ENCODE measurements at places on chromosomes 5 and 9. TPM values are rescaled to one million over a fixed set of nuclear protein-coding genes. Genes with fewer than 3 reads are reported as not detected.

- no peaks in the 10 kb centered on the region for H3K36me3 ChIP-seq
- no peak for DNase-seq
- no peak overlapping the region for H3K4me3 ChIP-seq
- no peak overlapping the region for H3K27ac ChIP-seq
Observed at GRCh38 chr9:78782234-78782633, 485.3 kb downstream of the PSAT1 start.

The COL15A1 gene
- total RNA-seq, result 0.45 TPM

- H3K27ac ChIP-seq, result no peak overlapping the region
- no peaks in the 10 kb centered on the region for H3K36me3 ChIP-seq
- H3K27me3 ChIP-seq, result no peaks in the 10 kb centered on the region
- H3K4me3 ChIP-seq, result no peak overlapping the region
Observed at GRCh38 chr9:82923092-82923911, 139.6 kb downstream of the RASEF start.

DNA sequence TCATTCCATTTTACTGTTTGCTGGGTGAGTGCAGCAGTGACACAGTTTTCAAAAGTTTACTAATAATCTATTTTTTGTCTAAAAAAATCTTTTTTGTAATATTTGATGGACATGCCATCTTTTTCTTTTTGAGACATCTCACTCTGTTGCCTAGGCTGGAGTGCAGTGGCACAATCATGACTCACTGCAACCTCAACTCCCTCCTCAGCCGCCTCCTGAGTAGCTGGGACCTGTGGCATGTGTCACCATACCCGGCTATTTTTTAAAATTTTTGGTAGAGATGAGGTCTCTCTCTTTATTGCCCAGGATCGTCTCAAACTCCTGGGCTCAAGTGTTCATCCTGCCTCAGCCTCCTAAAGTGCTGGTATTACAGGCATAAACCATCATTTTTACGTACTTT is 86.0 kb downstream of the KDM4C start:
- H3K27me3 ChIP-seq, result no peaks in the 10 kb centered on the region
- H3K4me1 ChIP-seq, result peaks cover 1% of the 10 kb centered on the region
- peaks cover 3% of the 10 kb centered on the region for H3K36me3 ChIP-seq
- no peak overlapping the region for H3K27ac ChIP-seq
- H3K4me3 ChIP-seq, result no peak overlapping the region

GRCh38 chr9:123990427-123990826 is 21.1 kb upstream of the LHX2 start:
- peaks cover 35% of the 10 kb centered on the region for H3K27me3 ChIP-seq
- no peak overlapping the region for H3K4me3 ChIP-seq
- DNase-seq, result no peak
- no peaks in the 10 kb centered on the region for H3K36me3 ChIP-seq
- H3K27ac ChIP-seq, result no peak overlapping the region

- H3K4me1 ChIP-seq, result peaks cover 48% of the 10 kb centered on the region
- no peak overlapping the region for H3K4me3 ChIP-seq
- peaks cover 15% of the 10 kb centered on the region for H3K36me3 ChIP-seq
- H3K27me3 ChIP-seq, result no peaks in the 10 kb centered on the region
Observed at GRCh38 chr9:20570087-20570486, 52.2 kb downstream of the MLLT3 start.

- no peak overlapping the region for H3K4me3 ChIP-seq
- no peak overlapping the region for H3K27ac ChIP-seq
- DNase-seq, result no peak
- H3K4me1 ChIP-seq, result peaks cover 27% of the 10 kb centered on the region
Observed at GRCh38 chr5:80713631-80714030, 58.8 kb upstream of the DHFR start.

DNA sequence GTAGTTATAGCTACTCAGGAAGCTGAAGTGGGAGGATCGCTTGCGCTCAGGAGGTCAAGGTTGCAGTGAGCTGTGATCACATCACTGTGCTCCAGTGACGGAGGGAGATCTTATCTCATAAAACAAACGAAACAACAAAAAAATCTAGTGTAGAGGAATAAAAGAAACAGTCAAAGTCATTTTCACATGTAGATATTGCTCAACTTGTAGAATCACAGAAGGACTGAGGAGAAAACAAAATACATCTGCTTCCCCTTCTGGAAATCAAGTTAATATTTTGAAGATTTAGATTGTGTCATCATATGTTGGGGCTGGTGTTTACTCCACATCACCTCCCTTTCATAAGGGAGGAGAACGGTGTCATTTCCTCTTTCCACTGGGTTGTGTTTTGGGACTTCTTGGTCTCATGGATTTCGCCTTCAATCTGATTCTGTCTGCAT is 8.2 kb upstream of the SLC46A2 start:
- no peak overlapping the region for H3K27ac ChIP-seq
- H3K27me3 ChIP-seq, result peaks cover 49% of the 10 kb centered on the region
- peaks cover 19% of the 10 kb centered on the region for H3K4me1 ChIP-seq
- H3K36me3 ChIP-seq, result no peaks in the 10 kb centered on the region
- no peak for DNase-seq

The ANAPC2 gene
- 59.8 TPM for total RNA-seq

The NPR3 gene
- 0.16 TPM for total RNA-seq

- no peaks in the 10 kb centered on the region for H3K36me3 ChIP-seq
- H3K4me3 ChIP-seq, result no peak overlapping the region
- no peak overlapping the region for H3K27ac ChIP-seq
- peaks cover 4% of the 10 kb centered on the region for H3K27me3 ChIP-seq
- no peak for DNase-seq
Observed at GRCh38 chr9:14512942-14513341, 180.3 kb downstream of the ZDHHC21 start.

The ANXA2R gene
- total RNA-seq, result 14.5 TPM

The GGTA1 gene
- 1.6 TPM for total RNA-seq

The MYMK gene
- total RNA-seq, result not detected

The CLINT1 gene
- 56.6 TPM for total RNA-seq

The PCDHA3 gene
- not detected for total RNA-seq

GRCh38 chr5:178502401-178503100 is 87.6 kb downstream of the COL23A1 start:
- H3K27me3 ChIP-seq, result no peaks in the 10 kb centered on the region

The ZDHHC11B gene
- not detected for total RNA-seq

The DBH gene
- not detected for total RNA-seq

- peaks cover 3% of the 10 kb centered on the region for H3K36me3 ChIP-seq
- no peaks in the 10 kb centered on the region for H3K4me1 ChIP-seq
- DNase-seq, result no peak
- no peak overlapping the region for H3K4me3 ChIP-seq
Observed at GRCh38 chr5:67089200-67089725, 107.3 kb downstream of the CD180 start.

GRCh38 chr5:123700624-123701287 is 188.8 kb downstream of the CSNK1G3 start:
- H3K27ac ChIP-seq, result no peak overlapping the region
- no peaks in the 10 kb centered on the region for H3K36me3 ChIP-seq
- DNase-seq, result no peak
- H3K4me3 ChIP-seq, result no peak overlapping the region

DNA sequence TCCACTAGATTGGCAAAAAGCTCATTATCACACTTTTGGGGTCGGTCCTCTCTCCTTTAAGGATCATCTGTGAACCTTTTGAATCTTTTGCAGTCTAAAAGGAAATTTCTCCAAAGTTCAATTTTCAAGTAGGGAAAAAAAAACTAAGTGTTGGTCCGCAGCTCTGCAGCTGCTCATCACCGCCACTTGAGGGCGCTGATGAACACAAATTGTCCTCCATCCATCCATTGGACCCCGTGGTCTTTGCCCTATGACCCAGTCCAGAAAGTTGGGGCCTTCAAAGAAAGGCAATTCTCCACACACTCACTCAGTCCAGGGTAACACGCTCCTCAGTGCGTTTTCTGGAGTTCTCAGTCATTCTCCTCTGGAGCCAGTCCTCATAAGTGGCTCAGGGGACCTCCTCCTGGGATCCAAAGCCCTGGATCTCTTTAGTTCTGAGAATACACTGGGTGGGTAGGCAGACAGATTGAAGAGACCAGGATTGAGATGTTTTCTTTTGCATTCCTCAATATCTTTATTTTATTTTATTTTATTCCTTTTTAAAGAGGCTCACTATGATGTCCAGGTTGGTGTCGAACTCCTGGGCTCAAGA is 63.6 kb upstream of the SLC28A3 start:
- no peaks in the 10 kb centered on the region for H3K36me3 ChIP-seq
- no peaks in the 10 kb centered on the region for H3K27me3 ChIP-seq
- H3K4me1 ChIP-seq, result no peaks in the 10 kb centered on the region
- no peak overlapping the region for H3K4me3 ChIP-seq

- H3K27me3 ChIP-seq, result peaks cover 3% of the 10 kb centered on the region
- H3K4me3 ChIP-seq, result no peak overlapping the region
- H3K36me3 ChIP-seq, result no peaks in the 10 kb centered on the region
Observed at GRCh38 chr9:121633119-121633714, 18.2 kb upstream of the DAB2IP start.

GRCh38 chr9:32839013-32839885 is 55.9 kb downstream of the TMEM215 start:
- H3K4me3 ChIP-seq, result no peak overlapping the region
- peaks cover 11% of the 10 kb centered on the region for H3K27me3 ChIP-seq
- H3K27ac ChIP-seq, result no peak overlapping the region

- no peaks in the 10 kb centered on the region for H3K27me3 ChIP-seq
- H3K4me3 ChIP-seq, result no peak overlapping the region
- H3K36me3 ChIP-seq, result no peaks in the 10 kb centered on the region
- no peak overlapping the region for H3K27ac ChIP-seq
- no peak for DNase-seq
- no peaks in the 10 kb centered on the region for H3K4me1 ChIP-seq
Observed at GRCh38 chr9:127825319-127826051, 22.8 kb downstream of the FPGS start.

GRCh38 chr5:160702934-160703333 is 149.1 kb downstream of the ATP10B start:
- H3K27me3 ChIP-seq, result no peaks in the 10 kb centered on the region
- no peaks in the 10 kb centered on the region for H3K36me3 ChIP-seq
- H3K27ac ChIP-seq, result no peak overlapping the region
- no peak overlapping the region for H3K4me3 ChIP-seq
- no peak for DNase-seq

All from activated CD8-positive, alpha-beta memory T cell treated with anti-CD3 and anti-CD28 coated beads, Interleukin-2, amount 10 ng/mL, durations not matched to agents 7 days and 5 days (primary cell).